Kidney epithelial cell (primary cell): ENCODE measurements at places on chromosomes 1 and 21.

- DNase-seq, result no peak
Measured at GRCh38 chr21:31558189-31558961, 101.1 kb upstream of the SOD1 start.

GRCh38 chr21:20739421-20739820 lies 258.8 kb upstream of the NCAM2 start:
- no peak for DNase-seq

DNA sequence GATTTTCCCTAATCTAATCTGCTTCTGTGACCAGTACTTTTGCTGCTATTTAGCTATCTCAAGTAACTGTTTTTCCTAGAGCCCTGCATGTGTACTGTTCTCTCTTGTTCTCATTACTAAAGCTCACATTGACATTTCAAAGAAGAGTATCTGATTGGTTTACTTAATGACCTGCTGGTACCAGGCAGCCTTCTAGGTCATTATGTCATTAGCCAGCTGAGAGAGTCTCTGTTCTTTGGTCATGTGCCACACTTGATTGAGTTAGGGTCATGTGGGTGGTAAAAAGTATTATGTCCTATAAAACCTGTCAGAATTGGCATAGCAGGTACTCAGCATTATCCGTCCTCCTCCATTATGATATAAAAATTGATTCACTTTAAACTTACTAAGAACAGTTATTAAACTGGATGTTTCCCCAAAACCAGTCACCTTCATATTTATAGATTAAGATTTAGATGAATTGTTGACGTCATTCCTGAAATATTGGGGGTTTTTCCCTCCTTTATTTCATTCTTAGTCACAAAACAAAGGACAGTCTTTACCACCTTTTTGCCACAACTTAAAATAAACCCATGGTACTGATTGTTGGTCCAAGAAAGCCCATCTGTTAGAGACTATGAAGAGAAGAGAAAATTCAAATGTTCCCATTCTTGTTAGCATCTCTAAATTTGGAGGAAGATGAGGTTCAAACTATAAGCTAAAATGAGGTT lies 22.2 kb downstream of the FNDC5 start:
- DNase-seq, result no peak

DNA sequence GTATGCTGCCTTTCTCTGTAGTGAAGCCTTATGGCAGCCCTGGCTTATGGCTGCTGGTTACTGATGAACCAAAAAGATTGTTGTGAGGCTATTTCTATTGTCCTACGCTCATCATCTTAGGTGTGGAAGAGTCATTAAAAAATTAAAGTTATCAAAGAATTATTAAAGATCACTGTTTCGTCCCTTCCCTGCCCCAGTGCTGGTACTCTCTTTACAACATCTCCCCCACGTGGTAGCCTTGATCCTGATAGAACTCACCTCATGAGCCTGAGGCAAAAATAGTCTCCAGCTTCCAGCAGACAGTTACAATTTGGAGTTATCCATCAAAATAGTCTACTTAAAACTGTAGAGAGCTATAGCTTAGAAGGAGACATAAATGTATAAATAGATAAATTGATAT lies 201.5 kb downstream of the S1PR1 start:
- no peak for DNase-seq

- no peak for DNase-seq
Measured at GRCh38 chr1:7150724-7151280, 365.5 kb downstream of the CAMTA1 start.

DNA sequence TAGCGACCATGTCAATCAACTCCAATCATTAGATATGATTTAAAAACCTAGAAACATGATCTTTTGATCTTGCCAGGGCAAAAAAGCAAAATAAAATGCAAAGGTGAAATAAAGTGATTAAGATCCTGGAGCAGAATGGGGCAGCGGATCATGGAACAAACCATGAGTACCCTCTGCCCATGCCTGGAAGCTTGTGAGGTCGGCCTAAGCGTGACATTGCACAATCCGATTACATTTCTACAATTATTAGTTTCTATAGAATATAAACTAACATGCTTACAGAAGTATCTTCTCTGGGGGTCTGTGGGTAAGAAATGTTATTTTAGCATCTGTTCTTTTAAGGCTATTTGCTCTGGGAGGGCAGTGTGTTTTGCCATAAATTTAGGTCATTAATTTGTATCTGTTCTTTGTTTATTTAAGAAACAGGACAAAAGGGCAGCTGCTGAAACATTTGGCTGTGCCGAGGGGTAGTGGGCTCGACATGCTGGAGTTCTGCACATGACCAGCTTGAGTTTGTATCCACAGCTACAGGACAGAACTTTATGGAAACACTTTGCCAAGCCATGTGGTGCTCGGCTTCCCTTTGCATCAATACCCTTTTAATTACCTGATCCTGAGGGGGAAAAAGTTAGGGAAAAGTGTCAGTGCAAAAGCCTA lies 55.9 kb downstream of the ZBTB18 start:
- no peak for DNase-seq

DNA sequence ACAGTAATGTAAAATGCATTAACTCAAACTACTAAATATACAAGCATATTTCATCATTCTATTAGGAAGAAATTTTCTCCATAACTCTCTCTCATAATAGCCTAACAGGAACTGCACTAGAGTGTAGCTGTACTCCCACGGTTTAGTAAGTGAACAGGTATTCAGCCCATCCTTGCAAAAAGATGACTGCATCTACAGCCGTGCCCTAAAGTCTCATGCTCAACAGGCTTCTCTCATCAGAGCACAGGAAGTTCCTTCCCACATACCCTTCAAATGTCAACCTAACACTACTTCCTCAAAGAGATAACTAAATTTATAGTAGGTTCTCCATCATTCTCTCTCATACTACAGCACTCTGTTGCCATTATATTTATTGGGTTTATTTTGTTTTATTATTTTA lies 251.6 kb downstream of the AKT3 start:
- DNase-seq, result peak; percentile 58

DNA sequence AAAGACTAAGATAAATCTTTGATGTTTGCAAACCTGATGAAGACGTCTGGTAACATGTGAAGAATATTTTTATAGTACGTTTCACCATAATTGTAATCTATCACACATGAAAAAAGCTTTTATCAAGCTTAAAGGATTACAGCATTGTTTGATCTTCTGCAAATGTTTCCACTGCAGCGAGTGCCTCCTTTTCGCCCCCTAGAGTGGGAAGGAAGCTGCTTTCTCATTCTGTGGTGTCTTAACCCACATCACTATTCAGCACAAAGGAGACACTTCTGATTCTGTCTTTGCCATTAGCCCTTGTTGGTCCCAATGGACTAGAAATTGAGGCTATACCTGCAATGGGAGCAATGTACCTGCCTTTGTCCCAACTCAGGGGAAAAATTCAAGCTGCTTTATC lies 46.0 kb upstream of the IL12RB2 start:
- DNase-seq, result no peak

- no peak for DNase-seq
Measured at GRCh38 chr1:226870026-226870400, 403 bp upstream of the PSEN2 start.

- no peak for DNase-seq
Measured at GRCh38 chr1:45843474-45843905, 40.1 kb downstream of the MAST2 start.

DNA sequence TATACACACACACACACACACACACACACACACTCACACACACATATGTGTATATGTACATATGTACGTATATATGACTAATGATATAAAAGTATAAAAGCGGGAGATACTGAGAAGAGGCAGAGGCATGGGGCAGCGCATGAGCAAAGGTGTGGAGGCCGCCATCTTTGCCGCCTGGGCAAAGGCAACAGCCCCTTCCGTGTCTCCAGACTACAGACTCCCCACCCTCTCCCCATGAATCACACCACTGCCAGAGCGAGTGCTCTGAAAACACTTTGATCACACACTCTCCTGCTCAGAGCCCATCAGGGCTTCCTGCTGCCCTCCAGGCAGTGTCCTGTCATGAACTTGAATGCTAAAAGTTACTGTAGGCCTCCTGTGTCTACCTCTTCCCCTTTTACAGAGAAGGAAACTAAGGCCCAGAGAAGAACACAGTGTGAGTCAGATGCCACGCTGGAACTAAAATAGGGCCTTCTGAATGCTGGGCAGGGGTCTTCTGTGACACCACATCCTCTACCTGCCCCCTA lies 54.7 kb upstream of the SSBP3 start:
- no peak for DNase-seq

GRCh38 chr1:84301004-84301784 lies at the start of gene SAMD13:
SAMD13 (plus strand) TSS chr1:84301708; CDS start chr1:84303235, 1,527 bp downstream.
- peak; percentile 39 for DNase-seq

DNA sequence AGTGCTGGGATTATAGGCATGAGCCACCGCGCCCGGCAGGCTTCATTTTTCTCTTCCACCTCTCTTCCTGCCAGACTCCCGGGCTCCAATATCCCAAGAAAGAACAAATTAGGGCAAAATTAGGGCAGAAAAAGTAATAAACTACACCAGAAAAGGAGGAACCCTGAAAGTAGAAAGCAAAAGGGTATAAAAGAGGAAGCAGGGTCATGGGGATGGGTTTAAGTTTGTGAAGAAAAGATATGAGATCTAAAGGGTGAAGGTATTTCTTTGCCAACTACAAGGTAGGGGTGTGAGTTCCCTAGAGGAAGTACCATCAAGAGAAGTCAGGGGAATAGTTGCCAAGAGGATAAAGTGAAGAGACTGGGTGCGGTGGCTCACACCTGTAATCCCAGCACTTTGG lies 9.9 kb downstream of the PTPN22 start:
- DNase-seq, result no peak

DNA sequence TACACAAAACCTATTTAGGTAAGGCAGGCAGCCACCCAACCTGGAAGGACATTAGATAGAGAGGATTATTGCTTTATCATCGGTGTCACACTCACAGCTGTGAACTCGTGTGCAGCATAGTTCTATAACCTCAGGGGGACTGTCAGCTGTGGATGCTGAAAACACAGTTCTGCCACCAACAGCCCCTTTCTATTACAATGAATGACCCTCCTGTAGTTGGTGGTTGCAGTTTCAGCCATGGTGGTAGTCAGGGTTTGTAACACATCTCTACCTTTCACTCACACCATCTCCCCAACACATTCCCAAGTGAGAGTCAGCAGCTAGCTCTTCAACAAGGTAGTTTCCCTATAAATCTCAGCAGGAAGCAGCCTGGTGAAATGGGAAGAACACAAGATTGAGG lies 136.8 kb downstream of the ZC3H11B start:
- no peak for DNase-seq

GRCh38 chr1:11955221-11955620 lies 20.7 kb downstream of the PLOD1 start:
- DNase-seq, result no peak
